Placental pericyte (primary cell): ENCODE measurements at places on chromosomes 1 and 21. TPM values are rescaled to one million over a fixed set of nuclear protein-coding genes. Genes with fewer than 3 reads are reported as not detected.

FYB2 gene
- total RNA-seq: not detected in 2 replicates

PLCH2 gene
- total RNA-seq: under 0.01 TPM in 2 replicates

RPRD2 gene
- 9.8 and 14.3 TPM in 2 replicates for total RNA-seq

KRTAP11-1 gene
- not detected in 2 replicates for total RNA-seq

CD1E gene
- not detected in 2 replicates for total RNA-seq

CNR2 gene
- total RNA-seq: not detected in 2 replicates

UTS2 gene
- 0.14 TPM in 1 of 2 replicates, not detected in the other for total RNA-seq

S100A7 gene
- not detected in 2 replicates for total RNA-seq

MAP1LC3C gene
- total RNA-seq: 0.14 and 0.22 TPM in 2 replicates

RBM11 gene
- total RNA-seq: not detected in 2 replicates

TTC34 gene
- 0.22 and 0.29 TPM in 2 replicates for total RNA-seq
